ENCODE measurements at places on chromosomes 2 and 18. TPM values are rescaled to one million over a fixed set of nuclear protein-coding genes. Genes with fewer than 3 reads are reported as not detected.

DNA sequence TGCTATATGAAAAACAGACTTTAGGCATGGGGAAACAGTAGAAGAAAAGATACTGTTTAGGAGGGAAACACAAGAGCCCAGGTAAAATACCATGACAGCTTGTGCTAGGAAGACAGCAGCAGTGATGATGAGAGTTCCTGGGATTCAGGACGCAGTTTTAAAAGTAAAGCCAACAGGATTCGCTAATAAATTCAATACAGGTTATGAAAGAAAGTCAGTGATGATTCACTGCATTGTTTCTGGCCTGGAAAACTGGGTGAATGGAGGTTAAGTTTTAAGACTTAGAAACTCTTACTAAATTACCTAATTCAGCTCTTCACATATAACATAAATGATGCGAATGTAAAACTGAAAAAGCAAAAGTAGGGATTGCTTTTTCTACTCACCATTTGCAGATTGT lies 27.9 kb upstream of the RNU4ATAC start:
- DNase-seq, result no peak

SPC25 gene
- 2.2 TPM for total RNA-seq

- DNase-seq, result no peak
Observed at GRCh38 chr2:240687741-240688552, 3.7 kb upstream of the AQP12A start.

CMPK2 gene
- 13.4 TPM for total RNA-seq

- no peak for DNase-seq
Observed at GRCh38 chr2:45354776-45355175, 256.3 kb downstream of the SRBD1 start.

- DNase-seq, result no peak
Observed at GRCh38 chr2:44580875-44581515, 219.2 kb downstream of the CAMKMT start.

DNA sequence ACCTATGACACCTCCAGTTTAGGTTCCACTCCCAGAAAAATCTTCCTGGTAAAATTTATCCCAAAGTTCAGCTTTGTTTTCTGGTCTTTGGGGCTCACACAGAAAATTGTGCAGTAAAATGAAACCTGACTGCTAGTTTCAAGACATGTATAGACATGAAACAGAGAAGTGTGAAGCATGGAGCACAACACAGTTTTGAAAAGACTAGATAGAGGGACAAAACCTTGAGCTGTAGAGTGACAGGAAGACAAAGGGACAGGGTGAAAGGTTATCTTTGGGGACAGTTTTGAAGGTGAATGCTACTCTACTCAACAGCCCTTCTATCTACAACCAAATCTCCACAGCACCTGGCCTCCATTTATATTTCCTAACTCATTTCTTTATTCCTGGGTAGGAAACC lies 352.6 kb downstream of the RBM43 start:
- no peak for DNase-seq

SERPINB13 gene
- total RNA-seq, result 0.57 TPM

DNA sequence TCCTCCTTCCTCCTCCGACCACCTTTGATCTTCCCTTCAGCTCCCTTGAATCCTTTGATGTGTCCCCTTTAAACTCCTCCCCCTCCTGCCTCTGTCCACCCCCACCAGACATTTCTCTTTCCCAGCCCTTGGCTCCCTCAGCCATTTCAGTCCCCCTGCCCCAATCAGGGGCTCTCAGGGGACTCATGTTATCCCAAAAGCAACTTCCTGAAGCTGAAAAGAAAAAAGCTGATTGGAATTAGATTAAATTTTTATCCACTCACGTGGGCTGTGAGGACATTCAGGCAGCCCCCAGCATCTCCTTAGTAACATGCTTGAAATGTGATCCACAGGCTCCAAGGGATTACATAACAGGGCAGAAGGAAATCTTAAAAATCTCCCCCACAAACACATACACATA lies 81.3 kb downstream of the NEURL3 start:
- DNase-seq, result no peak

GRCh38 chr2:173271135-173271534 lies 83.5 kb upstream of the CDCA7 start:
- no peak for DNase-seq

DNA sequence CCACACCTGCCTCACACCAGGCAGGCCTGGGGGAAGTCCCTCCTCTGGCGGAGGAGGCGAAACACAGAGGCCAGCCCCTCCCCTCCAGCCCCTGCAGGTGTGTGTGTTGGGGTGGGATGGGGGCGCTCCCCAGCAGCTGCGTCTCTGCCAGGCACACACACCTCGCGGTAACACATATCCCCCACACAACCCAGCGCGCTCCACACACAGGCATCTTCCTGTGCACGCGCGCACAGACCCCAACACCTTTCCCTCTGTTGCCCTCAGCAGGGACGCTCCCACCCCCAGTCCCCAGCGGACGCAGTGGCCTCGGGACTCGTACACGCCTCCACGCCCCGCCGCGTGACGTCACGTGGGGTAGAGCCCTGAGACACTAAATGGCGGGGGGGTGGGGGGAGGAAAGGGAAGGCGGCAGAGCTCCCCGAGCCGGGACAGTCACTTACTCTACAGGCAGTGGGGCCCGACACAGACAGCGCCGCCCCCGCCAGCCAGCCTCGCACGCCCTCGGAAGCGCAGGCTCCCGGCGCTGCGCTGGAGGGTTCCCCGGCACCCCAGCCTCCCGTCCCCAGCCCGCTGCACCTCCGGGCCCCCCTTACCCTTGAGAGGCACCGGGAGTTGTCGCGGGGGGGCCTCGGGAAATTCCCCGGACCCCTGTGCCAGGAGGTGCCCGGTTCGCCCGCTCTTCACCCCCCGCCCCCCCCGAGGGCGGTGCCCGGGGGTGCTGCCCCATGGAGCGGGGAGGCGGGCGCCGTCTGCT lies at the start of gene WNT10A:
Gene WNT10A (plus strand): TSS at position 751 of the 757 bp plus-strand sequence. CDS start 144 bp downstream, outside the sequence.
- no peak for DNase-seq

GRCh38 chr2:98583816-98584618 lies 24.3 kb downstream of the COA5 start:
- DNase-seq, result no peak

HOXD12 gene
- 0.36 TPM for total RNA-seq

ASAP2 gene
- 9.2 TPM for total RNA-seq

AKAIN1 gene
- not detected for total RNA-seq

FBLN7 gene
- 3.0 TPM for total RNA-seq

GRCh38 chr2:191845876-191846514 lies 893 bp downstream of the CAVIN2 start:
- DNase-seq, result no peak

DNA sequence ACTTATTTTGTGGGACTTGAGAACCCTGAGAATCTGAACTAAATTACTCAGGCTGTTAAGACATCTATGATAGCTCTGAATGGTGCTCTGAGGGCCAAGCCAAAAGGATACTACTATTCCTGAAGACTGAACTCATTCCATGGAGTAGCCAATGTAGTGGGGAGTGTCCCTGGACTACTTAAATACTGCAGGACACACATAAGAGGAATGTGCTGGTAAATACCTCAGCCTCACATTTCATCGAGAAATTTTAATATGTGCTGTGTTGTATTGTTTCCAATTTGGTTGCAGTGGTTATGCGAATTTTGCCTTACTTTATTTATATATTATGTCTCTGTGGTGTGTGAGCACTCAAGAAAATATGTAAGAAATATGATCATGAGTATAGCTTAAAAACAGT lies 264.4 kb upstream of the FIGN start:
- DNase-seq, result no peak

REG1B gene
- total RNA-seq, result not detected
